ENCODE measurements at places on chromosomes 11 and 22.

- DNase-seq = no peak
Observed at GRCh38 chr11:78189174-78189724, 530 bp downstream of the USP35 start.

DNA sequence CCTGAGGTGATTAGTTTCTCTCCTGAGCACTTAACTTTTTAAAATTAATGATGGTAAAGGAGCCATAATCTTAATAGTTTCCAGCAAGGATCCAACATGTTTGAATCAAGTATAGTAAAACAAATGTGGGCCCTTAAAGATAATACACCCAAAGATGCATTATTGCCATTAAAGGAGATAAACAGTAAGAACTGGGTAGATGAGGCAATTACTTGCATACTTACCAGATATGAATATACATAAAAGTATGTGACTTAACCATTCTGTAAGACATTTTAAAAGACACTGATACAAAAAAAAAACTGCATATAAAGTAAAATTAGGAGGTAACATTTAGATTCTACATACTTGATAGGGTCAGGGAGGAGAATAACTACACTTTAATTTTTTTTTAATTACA lies 48.2 kb downstream of the CADM1 start:
- DNase-seq = no peak

- DNase-seq = no peak
Observed at GRCh38 chr11:44127130-44127529, 31.7 kb downstream of the EXT2 start.

GRCh38 chr11:60899046-60899936 lies 7.1 kb downstream of the PRPF19 start:
- no peak for DNase-seq

GRCh38 chr11:74367881-74368280 lies 30.4 kb downstream of the PGM2L1 start:
- DNase-seq = no peak

DNA sequence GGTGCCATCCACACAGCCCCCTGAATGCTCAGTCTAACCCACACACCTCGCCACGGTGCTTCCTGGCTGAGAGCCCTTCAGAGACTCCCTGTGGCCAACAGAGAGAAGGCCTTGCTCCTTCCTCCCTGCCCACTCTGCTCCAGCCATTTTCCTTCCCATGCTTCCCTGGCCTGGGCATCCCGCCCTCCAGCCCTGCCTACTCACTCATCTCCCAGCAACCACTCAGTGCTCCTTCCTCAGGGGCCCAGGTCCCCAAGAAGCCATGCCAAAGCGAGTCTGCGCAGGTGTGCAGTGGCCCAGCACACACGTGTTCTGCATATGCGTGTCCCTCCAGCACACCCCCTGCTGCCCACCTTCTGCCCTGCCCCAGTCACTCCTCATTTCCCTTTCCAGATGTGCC lies 56.4 kb downstream of the NECTIN1 start:
- DNase-seq = no peak

DNA sequence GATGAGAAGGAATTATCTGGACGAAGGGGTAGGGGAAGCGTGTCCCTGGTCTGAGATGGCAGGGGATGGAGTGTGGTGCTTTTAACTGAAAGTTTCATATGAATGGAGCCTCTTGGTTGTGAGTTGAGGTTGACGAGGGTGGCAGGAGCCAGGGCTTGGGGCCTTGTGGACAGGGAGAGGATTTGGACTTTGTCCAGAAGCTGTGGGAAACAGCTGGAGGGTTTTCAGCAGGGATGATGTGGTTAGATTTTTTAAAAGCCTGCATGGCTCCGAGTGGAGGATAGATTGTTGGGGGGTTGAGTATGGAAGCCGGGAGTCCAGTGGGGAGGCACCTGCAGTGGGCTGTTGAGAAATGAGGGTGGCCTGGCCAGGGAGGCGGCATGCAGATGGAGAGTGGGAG lies 24.8 kb downstream of the MYO7A start:
- DNase-seq = no peak

DNA sequence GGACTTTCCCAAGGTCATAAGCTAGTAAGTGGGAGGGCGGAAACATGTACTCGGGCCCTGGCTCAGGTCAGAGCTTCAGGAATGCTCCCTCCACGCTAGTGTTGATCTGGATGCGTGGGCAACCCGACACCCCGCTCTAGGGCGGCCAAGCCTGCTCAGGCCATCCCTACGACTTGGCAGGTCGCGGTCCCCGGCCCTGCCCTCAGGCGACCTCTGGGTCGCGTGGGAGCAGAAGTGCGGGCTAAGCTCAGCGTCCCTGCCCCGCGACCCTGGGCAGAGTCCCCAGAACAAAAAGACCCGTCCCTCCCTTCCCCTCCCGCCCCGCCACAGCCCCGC lies 781 bp upstream of the TEF start:
- DNase-seq = no peak

- no peak for DNase-seq
Observed at GRCh38 chr22:21972806-21973205, 9.8 kb downstream of the TOP3B start.

GRCh38 chr11:43942662-43943371 lies 380 bp downstream of the C11orf96 start:
- no peak for DNase-seq

- no peak for DNase-seq
Observed at GRCh38 chr11:35360055-35360530, 59.3 kb downstream of the SLC1A2 start.

DNA sequence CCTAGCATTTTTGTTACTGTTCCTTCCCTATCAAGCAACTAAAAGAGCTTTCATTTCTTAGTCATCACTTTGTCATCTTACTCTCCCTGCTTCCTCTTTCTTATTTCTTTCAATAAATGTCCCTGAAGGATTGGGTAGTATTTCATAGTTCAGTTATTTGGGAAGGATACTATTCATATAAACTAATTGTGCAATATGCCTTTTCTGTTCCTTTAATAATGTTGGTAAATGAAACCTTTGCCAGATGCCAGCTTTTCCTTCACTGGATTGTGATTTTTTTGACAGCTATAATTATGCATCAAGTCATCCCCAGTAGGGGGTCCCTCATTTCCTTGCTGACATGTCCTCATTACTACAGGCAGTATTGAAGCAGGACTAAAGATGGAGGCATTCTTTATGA lies 101.7 kb downstream of the ATM start:
- no peak for DNase-seq

DNA sequence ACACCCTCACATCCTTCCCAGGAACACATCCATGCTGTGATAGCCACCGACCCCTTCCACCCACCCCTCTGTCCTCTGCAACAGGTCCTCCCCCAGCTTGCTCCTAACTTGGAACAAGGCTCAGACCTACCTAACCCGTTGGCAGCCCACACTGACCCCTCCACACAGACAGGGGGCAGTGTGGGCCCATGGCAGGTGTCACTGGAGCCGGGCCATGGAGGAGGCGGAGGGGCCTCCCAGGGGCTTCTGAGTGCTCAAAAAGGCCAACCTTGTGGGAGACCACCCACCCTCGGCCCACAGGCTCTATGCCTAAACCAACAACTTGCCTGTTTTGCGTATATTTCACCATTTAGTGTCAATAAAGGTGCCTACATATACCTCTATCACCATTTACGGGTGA lies 57.0 kb downstream of the CERK start:
- no peak for DNase-seq
